Stomach (tissue), 19 donors: ENCODE measurements at places on chromosomes 3 and 15. TPM values are rescaled to one million over a fixed set of nuclear protein-coding genes. Genes with fewer than 3 reads are reported as not detected.
A peak's percentile ranks its signal among the peaks of the same experiment; 100 is the strongest.

DNA sequence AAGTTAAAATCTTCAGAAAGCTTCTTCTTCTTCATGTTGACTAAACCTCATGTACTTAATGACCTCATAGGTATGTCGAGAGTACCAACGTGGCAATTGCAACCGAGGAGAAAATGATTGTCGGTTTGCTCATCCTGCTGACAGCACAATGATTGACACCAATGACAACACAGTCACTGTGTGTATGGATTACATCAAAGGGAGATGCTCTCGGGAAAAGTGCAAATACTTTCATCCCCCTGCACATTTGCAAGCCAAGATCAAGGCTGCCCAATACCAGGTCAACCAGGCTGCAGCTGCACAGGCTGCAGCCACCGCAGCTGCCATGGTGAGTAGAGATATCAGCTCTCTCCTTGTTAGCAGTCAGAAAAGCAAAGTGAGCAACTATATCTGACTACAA lies 176.5 kb downstream of the MBNL1 start:
- DNase-seq = no peak

DNA sequence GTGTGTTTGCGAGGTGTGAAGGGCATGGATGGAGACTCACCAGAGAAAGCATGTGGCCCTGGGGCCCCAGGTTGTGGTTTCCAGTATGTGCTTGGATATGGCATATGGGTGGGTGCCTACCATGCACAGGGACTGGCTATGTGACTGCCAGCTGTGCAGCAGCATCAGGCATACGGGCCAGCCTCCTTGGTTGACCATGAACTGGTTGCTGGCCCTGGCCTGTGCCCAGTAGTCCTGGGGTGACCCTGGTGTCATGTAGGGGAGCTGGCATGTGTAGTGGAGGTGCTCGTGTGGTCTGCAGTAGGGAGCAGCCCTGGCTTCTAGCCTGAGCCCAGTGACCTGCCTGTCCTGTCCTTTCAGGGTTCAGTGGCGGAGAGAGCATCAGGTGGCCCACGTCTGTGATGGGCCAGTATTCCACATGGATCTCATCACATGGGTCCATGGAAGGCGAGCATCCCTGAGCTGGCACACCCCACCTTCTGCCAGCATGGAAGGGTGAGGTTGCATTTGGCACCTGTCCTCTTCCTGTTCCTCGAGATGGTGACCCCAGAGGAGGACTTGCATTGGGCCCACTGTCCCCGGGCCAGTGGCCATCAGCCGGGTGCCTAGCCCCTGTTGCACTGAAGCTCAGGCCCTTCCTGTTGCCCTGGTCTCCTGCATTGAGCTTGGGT lies 228.9 kb downstream of the SNRPN start:
- DNase-seq = no peak

DNA sequence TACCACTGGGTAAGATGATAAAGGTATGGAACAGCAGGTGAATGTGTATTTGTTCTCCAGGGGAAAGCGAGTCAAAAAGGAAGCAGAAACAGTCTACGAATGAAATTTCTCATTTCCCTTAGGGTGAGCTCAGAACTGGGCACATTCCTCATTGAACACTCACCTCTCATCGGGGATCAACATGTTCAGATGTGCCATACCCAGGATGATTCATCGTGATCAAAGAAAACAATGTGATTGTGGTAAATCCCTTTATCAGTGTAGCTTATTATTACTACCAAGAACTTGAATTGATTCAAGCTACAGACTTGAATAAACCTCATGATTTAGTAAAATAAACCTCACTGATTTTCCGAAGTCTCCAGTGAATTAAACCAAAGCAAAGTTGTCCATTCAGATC lies 72.1 kb downstream of the GJD2 start:
- DNase-seq = no peak

- DNase-seq = peak; percentile 68
These were observed 21.0 kb upstream of the CA12 start for GRCh38 chr15:63402498-63403253.

DNA sequence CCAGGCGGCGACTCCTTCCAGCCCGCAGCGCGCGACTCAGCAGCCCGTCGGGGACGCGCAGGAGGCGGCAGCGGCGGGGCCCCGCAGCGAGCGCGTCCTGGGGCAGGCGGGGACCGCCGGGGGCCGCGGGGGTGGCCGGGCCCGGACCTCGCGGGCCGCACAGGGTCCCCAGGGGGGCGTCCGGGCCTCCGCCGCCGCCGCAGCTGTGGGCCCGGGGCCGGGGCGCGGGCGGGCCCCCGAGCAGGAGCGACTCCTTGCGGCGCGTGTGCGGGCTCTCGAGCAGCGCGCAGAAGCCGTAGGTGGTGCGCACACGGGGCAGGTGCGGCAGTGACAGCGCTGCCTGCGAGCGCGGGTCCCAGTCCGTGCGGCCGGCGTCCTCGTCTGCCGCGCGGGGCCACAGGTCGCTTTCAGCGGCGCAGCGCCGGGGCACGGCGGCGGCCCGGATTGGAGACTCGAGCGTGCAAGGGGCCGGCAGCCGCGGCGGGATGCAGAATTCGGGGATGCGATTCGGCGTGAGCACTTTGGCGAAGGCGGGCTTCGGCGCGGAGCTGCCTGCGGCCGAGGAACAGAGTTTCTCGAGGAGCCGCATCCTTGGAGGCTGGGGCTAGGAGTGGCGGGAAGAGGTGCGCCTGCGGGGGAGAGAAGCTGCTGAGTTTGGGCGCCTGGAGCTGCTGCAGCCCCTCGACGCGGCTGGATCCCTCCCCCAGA lies 535 bp downstream of the C2CD4B start:
- peak; percentile 62 for DNase-seq

GRCh38 chr15:95439922-95440376 lies 890.6 kb upstream of the NR2F2 start:
- DNase-seq = no peak

DNA sequence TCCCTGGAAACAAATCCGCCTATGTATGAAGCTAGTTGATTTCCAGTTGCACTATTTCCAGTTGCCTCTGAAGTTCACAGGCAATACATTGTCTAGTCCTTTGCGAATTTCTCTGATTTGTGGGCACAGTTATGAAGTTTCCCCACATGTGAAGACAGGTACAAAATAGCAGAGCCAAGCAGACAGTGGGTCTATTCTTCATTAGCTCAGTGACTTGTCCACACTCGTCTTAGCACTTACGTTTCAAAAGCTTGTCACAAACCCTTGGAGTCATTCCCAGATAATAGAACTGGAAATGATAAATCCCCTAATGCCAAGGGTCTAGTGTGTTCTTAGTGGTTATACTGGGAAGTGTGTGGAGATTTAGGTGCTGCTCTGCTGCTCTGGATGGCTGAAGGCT lies 14.5 kb downstream of the SRPRB start:
- no peak for DNase-seq

DNA sequence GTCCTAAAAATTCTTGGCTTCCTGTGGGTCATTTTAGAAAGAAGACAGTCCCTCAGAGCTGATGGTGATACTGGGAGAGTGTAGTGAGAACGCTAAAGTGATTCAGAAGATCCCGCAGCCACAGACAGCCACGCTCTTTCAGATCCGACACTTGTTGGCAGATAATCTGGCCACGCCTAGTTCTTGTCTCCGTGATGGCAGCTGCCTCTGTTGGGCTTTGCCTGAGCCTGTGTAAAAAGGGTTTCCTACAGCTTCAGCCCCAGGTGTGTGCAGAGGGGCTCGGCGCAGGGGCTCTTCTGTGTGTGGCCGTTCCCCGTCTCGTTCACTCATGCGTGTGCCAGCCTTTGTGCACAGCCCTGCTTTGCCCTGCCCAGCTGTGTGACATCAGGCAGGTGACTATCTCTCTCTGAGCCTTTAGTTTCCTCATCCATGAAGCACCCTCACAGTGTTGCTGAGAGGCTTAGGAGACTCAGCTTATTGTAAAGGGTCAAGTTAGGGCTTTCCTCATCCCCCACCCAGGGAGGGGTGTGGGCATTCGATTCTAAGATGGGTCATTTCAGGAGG lies 6.3 kb downstream of the IRAK2 start:
- no peak for DNase-seq

DNA sequence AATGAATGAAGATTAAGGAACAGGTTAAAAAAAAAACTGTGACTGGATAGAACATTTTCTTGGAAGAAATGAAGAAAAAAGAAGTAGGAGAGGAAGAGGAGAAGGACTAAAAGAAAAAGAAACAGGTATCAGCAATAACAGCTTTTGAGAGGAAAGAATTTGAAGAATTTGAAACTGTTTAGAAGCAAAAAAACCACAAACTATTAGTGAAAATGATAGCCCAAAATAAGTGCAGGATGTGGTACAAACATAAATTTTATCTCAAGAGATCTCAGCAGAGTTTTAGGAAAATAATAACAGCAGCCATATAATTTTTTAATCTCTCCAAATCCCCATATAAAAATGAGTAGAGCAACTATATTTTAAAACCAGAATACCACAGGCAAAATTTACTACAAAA lies 8.8 kb upstream of the A4GNT start:
- no peak for DNase-seq

- no peak for DNase-seq
These were observed 180.0 kb upstream of the LINGO1 start for GRCh38 chr15:77812664-77813063.

SERPINI1 gene
- 7.9 TPM for total RNA-seq

FES gene
- total RNA-seq = 24.6 TPM

ATP8B4 gene
- 3.5 TPM for total RNA-seq
